NCI-H146 (cell line): ENCODE measurements at places on chromosomes 16 and 17.
A peak's percentile ranks its signal among the peaks of the same experiment; 100 is the strongest.

GRCh38 chr16:86424985-86425384 lies 85.3 kb upstream of the FOXF1 start:
- DNase-seq: no peak

DNA sequence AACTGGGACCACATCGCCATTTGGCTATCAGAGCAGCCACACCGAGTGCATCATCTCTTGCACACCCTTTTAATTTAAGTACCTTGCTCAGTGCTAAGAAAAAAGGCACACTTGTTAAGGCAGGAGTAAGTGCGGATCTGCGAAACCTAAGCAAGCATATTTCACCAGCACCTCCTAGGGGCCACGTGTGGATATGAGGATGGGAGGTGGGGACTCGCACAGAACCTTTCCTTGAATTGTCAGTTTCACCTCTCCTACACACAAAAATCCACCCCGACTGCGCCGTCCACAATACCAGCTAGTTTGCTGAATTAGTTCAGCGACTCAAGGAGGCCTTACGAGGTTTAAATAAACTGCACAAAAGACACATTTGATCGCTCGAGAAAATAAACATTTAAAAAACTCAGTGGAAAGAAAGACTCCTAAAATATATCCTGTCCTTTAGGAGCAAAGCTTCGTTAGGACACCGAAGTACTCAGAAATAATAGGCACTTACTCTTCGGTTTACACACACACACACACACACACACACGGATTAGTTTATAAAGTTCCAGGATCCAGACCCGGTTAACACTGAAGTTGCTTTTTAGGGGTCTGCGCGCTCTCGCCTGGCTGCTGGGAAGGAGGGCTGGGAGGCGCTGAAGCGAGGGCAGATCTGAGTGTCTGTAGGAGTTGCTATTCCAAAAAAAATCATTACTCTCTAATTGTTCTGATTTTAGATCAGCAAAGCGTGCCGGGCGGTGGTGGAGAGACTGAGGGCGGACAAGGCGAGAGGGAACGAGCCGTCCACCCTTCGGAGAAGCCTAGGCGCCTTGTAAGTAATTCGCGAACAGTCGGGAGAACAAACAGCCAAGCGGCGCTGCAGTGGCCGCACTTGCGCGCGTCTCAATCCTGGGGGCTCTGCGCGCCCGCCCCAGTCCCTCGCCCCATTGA lies 1.0 kb upstream of the KCNJ2 start:
- peak; percentile 30 for DNase-seq

DNA sequence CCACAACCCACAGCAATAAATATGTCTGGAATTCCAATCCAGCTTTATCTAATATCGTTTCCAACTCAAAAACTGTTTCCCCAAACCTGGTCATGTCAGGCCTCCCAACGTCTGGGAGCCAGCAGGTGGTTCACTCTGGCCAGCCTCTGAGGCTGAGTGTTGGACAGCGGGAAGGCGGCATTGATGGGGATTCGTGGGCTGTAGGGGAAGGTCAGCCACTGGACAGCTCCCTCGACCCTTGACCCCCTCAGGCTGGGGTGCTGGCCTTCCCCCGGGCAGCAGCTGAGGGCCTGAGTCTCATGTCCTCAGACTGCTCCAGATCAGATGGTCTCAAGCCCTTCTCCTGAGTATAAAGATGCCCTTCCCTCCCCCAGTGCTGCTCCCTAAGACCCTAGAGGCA lies 50.2 kb downstream of the SDK2 start:
- DNase-seq: no peak

DNA sequence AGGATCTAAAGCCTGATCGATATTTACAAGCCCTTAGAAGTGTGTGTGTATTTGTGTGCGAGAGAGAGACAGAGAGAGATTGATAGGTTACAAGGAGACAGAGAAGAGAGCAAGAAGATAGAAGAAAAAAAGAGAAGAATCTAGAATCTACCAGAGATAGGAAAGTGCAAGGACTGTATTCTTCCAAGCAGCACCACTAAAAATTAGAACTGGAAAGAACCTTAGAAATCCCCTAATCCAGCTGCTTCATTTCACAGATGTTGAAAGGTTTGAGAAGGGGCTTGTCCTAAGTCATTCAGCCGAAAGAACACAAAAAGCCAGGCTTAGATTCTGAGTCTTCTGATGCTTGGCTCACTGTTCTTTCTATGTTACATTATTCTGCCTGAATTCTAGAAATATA lies 92.2 kb downstream of the HS3ST3A1 start:
- DNase-seq: no peak

- DNase-seq: no peak
These were observed 14.8 kb downstream of the KIF18B start for GRCh38 chr17:44932787-44933097.

GRCh38 chr17:13429201-13429600 lies 172.5 kb downstream of the HS3ST3A1 start:
- DNase-seq: no peak

GRCh38 chr16:79101491-79101890 lies 499.0 kb downstream of the MAF start:
- DNase-seq: no peak

DNA sequence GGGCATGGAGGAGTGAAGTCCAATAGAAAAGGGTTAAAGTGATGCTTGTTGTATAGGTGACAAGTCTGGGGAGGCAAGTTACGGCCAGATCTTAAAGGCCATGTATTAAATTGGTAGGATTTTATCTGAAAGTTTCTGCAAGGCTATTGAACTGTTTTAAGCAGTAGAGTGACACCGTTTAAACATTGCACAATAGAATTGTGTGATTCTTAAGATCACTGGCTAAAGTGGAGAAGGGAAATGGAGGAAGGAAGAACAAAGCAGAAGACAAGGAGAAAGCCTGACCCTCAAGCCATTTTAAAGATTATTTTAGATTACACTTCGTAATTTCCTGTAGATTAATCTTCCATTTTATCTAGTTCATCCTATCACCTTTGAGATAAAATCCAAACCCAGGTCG lies 5.6 kb upstream of the MPHOSPH6 start:
- no peak for DNase-seq

GRCh38 chr16:64240586-64240985 lies 881.3 kb downstream of the CDH11 start:
- DNase-seq: no peak

DNA sequence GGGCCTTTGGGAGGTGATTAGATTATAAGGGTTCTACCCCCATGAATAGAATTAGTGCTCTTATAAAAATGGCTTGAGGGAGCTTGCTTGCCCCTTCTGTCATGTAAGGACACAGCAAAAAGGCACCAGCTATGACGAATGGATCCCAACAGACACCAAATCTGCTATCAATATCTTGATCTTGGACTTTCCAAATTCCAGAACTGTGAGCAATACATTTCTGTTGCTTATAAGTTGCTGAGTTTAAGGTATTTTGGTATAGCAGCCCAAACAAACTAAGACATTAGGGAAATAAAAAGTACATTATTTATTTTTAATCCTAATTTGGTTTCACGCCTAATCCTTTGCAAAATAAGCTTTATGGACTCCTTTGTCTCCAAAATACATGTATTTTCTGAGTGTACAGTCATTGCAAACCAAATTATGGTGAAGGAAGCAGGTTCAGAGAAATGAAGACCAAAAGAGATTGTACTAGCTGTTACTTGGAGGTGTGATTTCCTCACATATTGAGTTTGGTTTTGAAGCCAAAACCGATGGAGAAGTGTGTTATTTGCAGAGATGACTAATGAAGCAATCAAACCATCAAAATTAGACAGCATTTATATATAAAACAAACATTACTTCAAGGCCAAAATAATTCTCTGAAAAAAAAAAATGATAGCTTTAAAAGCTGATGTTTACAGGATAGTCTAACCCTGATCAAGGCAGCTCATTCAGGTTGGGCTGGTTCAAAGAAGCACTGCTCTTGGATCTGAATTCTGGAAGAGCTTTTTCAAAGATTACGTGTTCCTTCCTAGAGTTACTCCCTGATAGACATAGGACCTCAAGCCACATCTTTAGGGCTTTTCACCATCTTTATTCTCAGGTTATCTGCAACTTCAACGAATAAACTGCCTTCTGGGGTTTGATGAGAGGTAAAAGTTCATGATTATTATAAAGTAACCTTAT lies 71.6 kb downstream of the MYO1D start:
- DNase-seq: no peak

GRCh38 chr16:85029408-85029784 lies 1.8 kb downstream of the KIAA0513 start:
- DNase-seq: no peak

DNA sequence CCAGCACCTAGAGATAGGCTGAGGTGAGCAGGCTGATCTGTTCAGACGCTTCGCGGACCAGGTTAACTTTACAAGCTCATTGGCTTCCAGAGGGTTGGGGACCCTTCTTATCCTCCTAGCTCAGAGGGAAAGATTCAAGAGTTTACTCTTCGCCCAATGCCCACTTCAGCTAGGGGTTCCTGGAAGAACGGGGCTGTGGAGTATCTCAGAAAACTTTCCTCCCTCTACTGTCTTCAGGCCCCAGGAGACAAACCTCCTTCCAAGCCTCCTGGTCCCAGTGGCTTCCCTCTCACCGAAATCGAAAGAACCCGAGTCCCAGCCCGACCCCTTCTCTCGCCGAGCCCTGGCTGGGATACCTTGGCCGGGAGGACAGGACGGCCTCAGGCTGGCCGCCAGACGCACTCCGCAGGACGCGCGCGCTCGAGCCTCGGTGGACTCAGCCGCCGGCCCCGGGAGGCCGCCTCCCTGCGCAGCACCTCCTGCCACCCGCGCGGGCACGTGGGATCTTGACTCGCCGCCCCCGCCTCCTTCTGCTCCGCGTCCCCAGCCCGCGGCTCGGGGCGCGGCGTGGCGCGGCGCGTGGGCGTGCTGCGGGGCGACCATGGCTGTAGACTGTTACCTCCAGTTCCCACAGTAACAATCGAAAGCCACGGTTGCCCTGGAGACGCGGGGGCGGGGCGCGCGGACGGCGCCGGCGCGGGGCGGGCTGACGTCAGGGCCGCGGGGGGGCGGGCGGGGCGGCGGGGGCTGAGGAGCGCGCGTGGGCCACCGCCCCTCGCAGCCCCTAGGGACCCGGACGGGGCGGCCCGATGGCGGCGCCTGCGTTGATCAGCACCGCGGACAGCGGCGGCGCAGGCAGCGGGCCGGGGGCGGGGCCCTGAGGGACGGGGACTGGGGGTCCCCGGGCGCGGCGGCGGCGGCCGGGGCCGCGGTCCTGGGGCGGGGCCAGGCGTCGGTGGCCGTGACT lies 5.3 kb upstream of the HIC1 start:
- DNase-seq: peak; percentile 78

- no peak for DNase-seq
These were observed 17.8 kb downstream of the LUC7L3 start for GRCh38 chr17:50737118-50737698.

- peak; percentile 79 for DNase-seq
These were observed at the start of gene SNAI3 for GRCh38 chr16:88686439-88687253. Gene SNAI3, minus strand, starts transcription at chr16:88686507. Its CDS starts 101 bp downstream, at chr16:88686406.

- peak; percentile 62 for DNase-seq
These were observed 539 bp downstream of the LRRC45 start for GRCh38 chr17:82023447-82024241.

DNA sequence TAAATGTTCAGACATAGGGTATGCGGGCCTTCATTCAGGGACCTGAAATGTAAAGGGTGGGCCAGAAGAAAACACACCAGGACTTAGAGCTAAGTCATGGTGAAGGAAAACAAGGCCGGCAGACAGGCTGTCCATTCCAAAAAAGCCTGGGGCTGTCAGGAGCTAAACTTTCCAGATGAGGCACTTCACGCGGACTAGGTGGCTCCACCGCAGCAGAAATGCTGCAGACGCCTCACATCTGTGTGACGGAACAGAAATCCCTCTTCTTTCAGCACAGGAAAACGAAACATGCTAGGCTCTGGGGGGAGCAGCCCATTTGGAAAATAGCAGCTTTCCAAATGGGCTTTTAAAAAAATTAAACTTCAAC lies 88.7 kb downstream of the HS3ST3A1 start:
- no peak for DNase-seq

DNA sequence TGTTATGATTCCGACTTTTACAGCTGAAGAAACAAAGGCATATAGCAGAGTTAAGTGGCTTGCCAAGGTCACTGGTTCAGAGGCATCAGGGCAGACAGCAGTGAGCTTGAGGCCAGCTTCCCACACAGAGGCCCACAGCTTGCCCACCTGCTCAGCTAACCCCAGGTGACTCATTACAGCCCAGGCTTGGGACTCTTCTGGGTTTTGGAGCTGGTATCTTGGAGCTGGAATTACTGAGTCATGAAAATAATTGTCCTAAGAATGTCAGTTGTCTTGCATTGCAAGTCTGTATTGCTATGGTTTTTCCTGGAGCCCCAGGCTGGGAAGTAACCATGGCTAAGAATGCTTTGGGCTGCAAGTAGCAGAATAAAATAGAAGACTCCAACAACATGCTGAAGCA lies 32.4 kb upstream of the IRX3 start:
- no peak for DNase-seq

DNA sequence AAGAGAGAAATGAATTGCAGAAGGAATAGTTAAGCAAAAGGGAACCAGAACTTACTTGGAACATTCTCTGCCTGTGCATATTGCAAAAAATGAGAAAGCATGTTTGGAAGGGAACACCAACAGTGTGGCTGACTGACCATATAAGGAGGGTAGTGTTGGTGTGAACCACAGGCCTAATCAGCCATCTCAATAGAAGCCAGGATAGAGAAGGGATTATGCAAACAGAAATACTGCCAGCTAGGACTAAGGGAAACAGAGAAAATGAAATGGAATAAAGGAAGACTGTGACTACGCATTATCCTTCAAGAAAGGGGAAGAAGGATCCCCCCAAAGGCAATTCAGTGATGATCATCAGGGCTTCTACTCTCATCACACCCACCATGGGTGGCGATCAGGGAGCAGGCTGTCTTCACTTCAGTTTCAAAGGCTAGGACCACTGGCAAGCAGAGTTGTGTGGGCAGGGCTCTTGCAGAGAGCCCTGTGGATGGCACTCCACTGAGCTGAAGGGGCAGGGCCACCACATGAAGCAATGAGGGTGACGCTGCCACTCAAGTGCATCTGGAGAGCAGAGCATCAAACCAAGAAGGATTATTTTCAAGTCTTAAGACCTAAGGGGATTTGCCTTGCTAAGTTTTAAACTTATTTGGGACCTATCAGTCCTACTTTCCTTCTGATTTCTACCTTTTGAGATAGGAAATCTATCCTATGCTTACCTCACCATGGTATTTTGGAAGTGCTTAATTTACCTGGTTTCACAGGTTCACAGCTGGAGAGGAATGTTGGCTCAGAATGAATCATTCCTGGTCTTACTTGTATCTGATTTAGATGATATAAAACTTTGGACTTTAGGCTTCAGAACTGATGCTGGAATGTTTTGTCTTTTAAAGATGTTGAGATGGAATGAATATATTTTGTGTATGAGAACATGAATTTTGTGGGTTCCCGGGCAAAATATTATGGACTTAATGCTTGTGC lies 140.5 kb downstream of the SSH2 start:
- DNase-seq: no peak

DNA sequence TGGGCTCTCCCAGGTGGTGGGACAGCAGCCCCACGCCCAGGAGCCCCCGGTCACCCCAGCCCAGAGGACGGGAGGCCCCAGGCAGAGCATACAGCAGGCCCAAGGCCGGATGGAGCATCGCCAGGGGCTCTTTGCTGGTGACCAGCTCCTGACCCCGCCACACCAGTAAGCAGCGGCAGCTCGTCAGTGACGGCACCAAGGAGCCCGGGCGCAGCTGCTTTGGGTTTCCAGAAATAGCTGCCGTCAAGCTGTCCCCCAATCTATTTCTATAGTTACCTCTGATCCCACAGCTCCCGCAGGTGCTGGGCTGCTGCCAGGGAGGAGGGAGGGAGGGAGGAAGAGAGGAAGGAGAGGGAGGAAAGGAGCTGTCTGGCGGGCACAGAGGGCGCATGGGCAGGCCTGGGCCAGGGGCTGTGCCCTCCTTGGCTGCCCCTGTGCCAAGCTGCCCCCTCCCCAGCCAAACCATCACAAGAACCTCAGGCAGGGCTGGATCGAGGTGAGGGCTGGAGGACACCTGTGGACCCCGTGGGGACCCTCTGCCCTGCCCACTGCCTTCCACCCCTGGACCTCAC lies 10.8 kb upstream of the RASD1 start:
- peak; percentile 67 for DNase-seq
